ENCODE measurements at places on chromosomes 4 and X.
A peak's percentile ranks its signal among the peaks of the same experiment; 100 is the strongest.

GRCh38 chr4:155805016-155805415, 46.2 kb downstream of the GUCY1B1 start:
- no peak for DNase-seq

GRCh38 chrX:136021160-136021559, 35.9 kb downstream of the SLC9A6 start:
- no peak for DNase-seq

- DNase-seq: no peak
These were observed 255.1 kb upstream of the GPRIN3 start for GRCh38 chr4:89562746-89563145.

DNA sequence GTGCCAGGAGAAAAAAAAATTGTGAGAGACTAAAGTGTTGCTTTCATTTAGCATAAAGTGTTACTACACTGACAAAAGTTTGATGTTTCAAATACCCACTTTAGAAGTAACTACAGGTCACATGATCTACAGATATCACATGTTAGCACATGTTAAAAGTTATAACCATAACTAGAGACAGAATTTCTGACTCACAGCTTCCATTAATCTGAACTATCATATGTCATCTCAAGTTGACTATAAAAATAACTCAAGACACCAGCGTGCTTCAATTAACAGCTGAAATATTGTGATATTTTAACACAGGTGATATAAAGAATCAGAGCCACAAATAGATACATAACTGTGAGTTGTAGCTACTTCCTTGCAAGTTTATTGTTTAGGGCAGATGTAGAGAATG, 591.5 kb upstream of the PITX2 start:
- no peak for DNase-seq

- no peak for DNase-seq
These were observed 91.8 kb downstream of the RAP1GDS1 start for GRCh38 chr4:98352940-98353339.

- no peak for DNase-seq
These were observed 334.6 kb downstream of the PCDH10 start for GRCh38 chr4:133483600-133484246.

DNA sequence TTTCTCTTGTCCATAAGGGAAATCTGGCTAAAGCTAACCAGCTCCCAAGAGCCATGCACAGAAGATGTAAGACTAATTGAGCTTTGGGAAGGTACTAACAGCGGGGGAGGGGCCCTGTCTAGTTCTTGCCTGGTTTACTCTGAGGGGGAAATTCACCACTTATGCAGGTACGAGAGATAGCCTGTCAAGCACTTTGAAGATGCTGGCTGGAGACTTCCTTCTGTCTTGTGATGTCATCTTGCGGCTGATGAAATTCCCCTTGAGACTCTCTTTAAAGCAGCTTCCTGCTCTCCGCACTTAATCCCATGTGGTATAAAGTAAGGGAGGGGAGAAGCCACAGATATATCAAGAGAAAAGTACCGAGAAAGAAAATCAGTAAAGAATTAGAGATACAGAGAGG, 345.3 kb downstream of the MAPK10 start:
- no peak for DNase-seq

- no peak for DNase-seq
These were observed 7.5 kb downstream of the WDR1 start for GRCh38 chr4:10108818-10109783.

DNA sequence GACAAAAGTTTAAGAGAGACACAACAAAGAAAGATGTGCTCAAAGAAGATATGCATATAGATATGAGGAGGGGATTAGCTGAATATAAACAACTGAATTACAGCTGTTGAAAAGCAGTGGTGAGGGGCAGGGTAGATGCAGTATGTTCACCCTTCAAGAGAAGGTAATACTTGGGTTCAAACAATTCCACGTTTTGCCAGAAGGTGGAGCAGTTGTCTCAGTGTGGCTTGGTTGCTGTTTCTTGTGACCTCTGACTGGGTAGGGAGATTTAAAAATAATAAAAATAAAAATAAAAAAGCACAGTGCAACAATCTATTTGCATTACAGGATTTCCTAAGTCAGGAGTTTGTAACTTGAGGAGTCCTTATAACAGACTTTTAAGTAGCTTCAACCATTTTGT, 23.3 kb downstream of the PHOX2B start:
- no peak for DNase-seq

DNA sequence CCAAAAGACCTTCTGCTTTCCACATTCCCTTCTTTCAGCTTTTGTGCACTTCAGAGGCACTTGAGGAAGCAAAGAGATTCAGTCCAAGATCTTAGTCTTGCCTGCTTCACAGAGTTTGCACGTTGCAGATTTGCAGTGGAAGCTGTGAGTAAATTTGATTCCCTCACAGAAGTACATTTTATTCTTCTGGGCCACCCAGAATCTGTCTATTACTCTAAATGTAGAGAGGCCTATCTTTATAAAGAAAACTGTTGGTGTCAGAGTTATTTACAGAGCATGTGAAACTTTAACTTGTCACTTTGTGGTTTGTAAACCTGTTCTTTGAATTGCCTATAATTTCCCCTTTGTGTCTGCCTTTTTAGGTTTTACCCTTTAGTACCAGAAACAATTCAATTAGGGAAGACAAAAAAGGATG, 15.5 kb downstream of the SPRY1 start:
- no peak for DNase-seq

- no peak for DNase-seq
These were observed 11.6 kb upstream of the BMP2K start for GRCh38 chr4:78764498-78764961.

DNA sequence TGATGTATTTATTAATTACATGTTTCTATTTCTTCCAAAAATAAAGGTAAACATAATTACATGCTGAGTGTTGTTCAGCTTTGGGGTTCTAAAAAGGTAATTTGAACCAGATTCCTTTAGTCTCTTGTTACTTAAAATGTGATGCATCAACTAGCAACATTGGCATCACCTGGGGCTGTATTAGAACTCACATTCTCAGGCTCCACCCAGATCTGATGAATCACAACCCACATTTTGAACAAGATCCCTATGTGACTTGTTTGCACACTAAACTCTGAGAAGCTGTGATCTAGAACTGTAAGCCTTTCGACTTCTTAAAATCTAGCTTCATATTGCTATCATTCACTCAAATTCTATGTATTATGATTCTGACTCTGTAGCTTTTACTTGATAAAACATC, 23.0 kb upstream of the HS3ST1 start:
- DNase-seq: no peak

GRCh38 chr4:185201977-185202962, 1.5 kb downstream of the CFAP97 start:
- DNase-seq: peak; percentile 53

GRCh38 chr4:137536789-137537561, 4.7 kb upstream of the PCDH18 start:
- no peak for DNase-seq

GRCh38 chr4:167826281-167826680, 266.1 kb upstream of the ANXA10 start:
- no peak for DNase-seq

DNA sequence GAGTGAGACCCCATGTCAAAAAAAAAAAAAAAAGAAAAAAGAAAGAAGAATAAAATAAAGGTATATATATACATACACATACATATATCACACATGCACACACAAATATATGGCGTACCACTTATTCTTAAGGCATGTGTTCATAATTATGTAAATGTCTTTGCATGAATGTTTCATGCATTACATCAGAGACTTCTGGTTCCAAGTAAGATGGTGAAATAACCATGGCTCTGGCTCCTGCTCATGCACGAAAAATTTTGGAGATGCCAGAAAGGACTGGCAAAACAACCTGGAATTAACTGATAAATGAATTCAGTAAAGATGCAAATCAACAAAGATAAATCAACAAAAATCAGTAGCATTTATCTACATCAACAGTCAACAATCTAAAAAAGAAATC, 19.7 kb upstream of the FHIP1A start:
- no peak for DNase-seq

DNA sequence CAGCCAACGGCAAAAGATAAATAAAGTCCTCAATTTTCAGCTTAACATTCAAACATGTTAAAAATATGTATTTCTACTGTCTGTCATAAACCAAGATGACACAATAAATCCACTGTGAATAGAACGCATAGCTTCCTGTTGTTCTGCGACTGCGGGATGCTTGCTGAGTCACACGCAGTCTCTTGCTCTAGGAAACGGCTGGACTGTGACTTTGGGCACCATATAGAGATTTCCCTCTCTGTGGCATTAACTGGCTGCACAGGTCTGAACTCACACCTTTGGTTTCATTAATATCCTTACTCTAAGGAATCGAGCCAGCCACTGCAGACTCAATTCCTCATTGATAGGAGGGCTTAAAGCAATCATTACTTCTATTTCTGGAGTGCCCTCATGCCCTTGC, 8.4 kb downstream of the BEND4 start:
- no peak for DNase-seq

DNA sequence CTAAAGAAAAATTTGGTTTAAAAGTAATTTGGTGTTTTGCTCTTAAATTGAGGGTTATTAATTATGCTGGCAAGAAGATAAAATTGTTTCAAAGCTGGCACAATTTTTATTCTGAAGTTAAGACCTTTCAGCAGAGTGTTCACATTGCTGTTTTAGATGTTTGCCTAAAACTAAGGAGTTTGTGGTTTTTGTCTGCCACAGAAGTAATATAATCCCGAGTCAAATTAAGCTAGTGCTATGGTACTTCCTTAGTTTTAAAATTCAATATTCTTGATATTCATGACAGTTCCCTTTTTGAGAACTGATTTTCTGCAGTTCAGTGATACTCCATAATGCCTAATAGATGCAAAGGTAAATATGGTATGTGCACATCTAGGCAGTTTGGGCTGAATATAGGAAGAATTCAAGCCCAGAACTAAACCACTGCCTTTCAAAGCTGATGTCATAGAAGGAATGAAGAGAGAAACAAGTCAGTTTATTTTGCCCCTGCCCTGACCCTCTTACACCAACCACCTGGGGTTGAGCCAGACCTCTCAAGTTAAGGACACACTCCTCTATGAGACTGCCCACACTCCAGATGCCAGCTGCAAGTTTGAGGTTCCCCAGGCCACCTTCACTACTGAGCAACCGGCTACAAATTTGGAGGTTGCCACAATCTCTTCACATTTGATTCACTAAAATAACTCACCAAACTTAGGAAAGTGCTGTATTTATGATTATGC, 32.1 kb upstream of the VEGFC start:
- DNase-seq: no peak

GRCh38 chr4:118797558-118798142, 38.3 kb downstream of the SEC24D start:
- no peak for DNase-seq

GRCh38 chr4:54872261-54872660, 214.5 kb downstream of the KIT start:
- DNase-seq: no peak

DNA sequence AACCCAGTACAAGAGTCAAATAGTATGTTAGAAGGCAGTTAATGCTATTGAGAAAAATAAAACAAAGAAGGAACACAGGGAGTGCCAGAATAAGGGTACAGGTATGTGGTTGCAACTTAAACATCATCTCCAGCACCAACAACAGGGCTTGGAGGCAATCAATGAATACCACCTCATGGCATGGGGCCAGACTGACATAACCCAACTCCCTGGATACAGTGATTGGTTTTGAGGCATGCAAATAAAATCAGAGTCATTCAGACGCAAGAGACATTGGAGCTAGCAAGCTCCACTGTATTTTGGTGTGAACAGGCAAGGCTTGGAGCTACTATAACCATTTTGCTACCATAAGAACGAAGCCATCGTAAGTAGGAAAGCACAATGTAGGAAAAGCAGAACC, 56.7 kb downstream of the PPP3CA start:
- DNase-seq: no peak

- no peak for DNase-seq
These were observed 18.1 kb downstream of the CCNQ start for GRCh38 chrX:153580700-153581386.

DNA sequence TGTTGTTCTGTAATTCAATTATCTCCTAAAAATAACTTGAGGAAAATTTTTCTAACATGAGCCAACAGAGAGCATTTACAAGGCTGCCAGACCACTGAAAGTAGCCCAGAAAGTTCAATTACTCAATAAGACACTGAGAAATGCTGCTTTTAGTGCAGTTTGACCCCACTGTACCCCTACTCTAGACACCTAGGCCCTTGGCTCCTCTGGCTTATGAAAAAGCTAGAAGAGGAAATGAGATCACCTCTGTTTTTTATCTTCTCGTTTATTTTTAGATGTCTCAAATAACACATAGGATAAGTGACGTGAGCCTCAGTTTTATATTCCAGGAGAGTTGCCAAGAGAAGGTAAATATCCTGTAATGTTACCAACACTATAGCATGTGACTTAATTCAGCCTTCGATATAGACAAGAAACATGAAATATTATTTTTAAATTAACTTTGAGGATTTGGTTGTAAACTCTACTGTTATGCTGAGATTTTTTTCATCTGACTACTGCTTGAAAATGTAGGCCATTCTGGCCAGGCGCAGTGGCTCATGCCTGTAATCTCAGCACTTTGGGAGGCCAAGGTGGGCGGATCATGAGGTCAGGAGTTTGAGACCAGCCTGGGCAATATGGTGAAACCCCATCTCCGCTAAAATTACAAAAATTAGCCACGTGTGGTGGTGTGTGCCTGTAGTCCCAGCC, 24.4 kb downstream of the TNIP3 start:
- no peak for DNase-seq

- DNase-seq: no peak
These were observed 76.8 kb downstream of the IL15 start for GRCh38 chr4:141713185-141713584.

- DNase-seq: no peak
These were observed 21.6 kb downstream of the ANKRD17 start for GRCh38 chr4:73237044-73237443.

DNA sequence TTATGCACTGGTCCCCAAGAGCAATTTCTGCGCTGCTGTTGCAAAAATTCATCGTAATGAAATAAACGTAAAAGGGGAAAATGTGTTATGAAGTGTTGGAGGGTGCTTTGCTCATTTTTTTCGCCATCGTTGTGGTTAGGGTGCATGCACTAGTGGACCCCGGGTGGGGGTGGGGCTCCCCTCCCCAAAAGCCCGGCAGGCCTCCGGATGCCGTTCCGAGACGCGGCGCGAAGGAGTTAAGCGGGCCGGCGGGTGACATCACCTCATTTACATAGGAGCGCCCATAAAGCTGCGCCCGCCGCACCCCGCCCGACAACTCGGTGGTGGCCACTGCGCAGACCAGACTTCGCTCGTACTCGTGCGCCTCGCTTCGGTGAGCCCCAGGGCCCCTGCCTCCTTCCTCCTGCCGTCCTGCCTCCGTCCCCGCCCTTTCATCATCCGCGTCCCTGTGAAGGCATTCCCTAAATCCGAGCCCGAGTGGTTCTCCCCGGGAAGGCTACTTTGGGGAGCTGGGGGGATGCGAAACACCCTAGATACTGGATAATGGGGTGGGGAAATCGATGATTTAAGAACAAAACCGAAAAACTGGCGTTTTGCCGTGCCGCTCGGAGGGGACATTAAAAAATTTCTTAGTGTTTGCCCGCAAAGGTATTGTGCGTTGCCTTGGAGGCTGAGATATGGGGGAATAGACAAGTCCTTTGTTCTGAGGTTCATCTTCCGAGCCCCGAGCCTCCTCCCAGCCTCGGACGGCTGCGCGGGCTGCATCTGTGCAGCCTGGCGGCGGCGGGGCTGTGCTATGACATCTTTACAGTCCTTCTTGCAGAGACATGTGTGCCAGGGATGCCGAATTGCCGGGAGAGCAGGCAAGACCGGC, at the start of gene TMSB4X:
TMSB4X (plus strand) TSS at position 315 of the 874 bp plus-strand sequence.
- peak; percentile 78 for DNase-seq

- no peak for DNase-seq
These were observed 24.5 kb downstream of the RBMX start for GRCh38 chrX:136856050-136856449.
